ENCODE measurements at places on chromosomes 6 and 20.

DNA sequence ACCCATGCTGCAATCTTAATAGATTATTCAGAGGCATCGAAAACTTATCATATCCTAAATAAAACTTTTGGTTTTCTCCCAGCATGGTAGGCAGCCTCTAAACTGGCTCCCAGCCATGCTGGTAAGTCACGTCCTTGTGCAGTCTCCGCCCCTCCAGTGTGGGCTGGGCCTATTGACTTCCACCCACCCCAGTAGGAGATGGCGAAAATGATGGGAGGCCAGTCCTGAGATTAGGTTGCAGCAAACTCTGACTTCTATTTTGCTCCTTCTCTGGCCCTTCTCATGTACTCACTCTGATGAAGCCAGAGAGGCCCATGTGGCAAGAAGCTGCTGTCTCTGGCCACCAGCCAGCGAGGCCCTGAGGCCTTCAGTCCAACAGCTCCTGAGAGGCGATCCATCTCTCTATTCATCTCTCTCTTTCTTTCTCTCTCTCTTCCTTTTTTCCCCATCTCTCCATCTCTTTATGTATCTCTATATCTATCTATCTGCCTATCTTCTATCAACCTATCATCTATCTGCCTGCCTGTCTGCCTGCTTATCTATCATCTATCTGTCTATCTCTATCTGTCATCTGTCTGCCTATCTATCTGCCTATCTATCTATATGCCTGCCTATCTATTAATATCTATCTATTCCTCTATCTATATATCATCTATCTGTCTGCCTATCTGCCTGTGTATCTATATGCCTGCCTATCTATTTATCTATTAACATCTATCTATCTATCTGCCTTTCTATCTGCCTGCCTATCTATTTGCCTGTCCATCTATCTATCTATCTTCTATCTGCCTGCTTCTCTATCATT lies 52.7 kb upstream of the STX16 start:
- no peak for DNase-seq

GRCh38 chr6:142819603-142820337 lies 125.2 kb downstream of the HIVEP2 start:
- no peak for DNase-seq

- no peak for DNase-seq
Measured at GRCh38 chr6:42104095-42104803, 38.2 kb downstream of the C6orf132 start.

DNA sequence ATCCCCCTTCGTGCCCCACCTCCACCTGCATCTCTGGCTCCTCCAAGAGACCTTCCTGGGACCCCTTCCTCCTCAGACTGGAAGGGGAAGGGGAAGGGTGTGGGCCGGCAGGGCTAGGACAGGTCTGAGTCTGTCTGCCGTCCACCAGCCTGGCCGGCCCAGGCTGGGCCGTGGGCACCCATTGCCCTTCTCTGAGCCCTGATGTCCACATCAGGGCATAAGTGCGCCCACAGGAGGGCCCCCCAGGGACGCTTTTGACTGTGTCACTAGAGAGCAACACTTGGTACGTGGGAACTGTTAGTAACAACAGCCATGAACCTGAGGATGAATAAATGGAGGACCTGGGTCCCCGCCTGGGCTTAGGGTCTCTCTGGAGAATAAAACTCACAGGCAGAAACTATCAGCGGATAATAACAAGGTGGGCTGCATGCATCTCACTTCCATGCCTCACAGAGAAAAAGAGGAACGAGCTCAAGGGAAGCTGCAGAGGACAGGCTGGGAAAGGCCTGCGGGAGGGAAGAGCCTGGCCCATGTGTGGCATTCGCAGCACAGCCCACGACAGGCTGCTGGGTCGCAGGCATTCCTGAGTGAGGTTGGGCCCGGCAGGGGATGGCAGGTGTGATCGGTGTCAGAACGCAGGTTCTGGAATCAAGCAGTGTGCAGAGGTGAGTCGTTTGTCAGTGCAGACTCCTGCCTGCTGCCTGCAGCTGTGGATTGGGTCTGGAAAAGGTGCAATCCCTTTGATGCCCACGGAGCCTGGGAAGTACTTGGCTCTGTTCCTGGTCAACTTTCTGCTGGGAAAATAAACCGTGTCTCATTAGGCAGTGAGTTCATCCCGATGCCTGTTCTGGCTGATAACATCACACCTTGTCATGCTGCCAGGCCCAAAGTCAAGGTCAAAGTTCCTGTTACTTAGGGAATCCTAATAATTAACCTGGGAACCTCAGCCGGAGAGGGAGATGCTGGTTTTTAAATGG lies 60.9 kb downstream of the BCAS4 start:
- no peak for DNase-seq

- DNase-seq: no peak
Measured at GRCh38 chr20:63573647-63574131, 350 bp downstream of the HELZ2 start.
